ENCODE measurements at places on chromosomes 3 and 15.

GRCh38 chr3:187811585-187812250, 66.5 kb upstream of the BCL6 start:
- DNase-seq: no peak

- DNase-seq: no peak
Measured at GRCh38 chr3:40019376-40019775, 210.0 kb downstream of the MYRIP start.

- no peak for DNase-seq
Measured at GRCh38 chr3:151813799-151814198, at the start of gene AADAC. Gene AADAC (plus strand): TSS chr3:151814116. CDS start chr3:151814163, 47 bp downstream.

GRCh38 chr3:128073807-128074206, 21.6 kb downstream of the SEC61A1 start:
- no peak for DNase-seq

DNA sequence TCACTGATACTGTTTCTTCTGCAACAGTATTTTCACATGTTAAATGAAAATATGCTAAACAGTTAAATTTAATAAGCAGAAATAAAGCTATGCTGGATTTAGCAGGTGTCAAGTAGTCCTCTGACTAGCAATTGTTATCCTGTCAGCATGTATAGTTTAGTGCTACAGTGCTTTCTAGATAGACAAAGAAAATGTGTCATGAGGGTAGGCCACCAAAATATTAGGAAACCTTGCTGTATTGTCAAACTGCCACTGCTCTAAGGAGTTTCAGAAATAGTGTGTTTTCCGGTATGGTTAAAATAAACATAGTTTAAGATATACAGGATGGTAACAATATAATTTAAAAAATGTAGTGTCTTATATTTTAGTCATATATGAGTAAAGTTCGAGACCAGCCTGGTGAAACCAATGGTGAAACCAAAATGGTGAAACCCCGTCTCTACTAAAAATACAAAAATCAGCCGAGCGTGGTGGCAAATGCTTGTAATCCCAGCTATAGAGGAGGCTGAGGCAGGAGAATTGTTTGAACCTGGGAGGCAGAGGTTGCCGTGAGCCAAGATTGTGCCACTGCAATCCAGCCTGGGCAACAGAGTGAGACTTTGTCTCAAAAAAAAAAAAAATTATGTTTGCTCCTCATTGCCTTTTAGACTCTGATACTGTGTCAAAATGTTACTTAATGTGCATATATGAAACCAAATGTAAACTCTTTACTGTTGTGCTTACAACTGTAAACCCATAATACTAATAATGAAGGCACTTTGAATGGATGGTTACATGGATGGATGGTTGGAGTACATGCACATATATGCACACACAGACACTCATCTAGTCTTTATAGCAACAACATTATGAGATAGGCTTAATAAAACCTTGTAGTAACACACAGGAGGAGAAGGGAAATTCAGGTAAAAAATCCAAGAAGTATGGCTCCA, 204.8 kb downstream of the RSRC1 start:
- DNase-seq: no peak

DNA sequence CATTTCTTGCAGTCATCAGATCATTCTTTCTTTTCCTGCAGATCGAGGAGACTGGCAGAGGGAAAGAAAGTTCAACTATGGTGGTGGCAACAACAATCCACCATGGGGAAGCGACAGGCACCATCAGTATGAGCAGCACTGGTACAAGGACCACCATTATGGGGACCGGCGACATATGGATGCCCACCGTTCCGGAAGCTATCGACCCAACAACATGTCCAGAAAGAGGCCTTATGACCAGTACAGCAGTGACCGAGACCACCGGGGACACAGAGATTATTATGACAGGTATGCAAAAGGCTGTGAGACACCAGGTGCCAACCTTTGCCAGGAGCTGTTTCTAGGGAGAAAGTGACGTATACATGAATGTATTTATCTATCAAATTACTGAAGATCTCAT, 69.0 kb downstream of the RGMA start:
- DNase-seq: no peak

DNA sequence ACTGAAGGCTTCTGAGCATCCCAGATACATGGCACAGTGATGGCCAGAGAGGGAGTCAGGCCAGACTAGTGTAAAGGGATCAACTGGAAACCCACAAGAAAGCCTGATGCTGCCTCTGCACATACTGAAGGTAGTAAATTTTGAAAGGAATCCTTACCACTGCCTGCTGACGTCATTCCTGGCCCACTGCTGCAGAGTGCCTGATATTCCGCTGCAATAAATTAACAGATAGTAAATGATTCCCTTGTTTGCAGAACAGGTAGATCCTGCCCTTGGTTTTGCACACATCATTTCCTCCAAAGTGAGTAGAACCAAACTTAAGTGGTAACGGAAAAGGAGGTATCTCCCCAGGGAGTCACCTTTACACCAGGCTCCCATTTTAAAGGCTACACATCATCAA, 146.7 kb downstream of the FBN1 start:
- no peak for DNase-seq

DNA sequence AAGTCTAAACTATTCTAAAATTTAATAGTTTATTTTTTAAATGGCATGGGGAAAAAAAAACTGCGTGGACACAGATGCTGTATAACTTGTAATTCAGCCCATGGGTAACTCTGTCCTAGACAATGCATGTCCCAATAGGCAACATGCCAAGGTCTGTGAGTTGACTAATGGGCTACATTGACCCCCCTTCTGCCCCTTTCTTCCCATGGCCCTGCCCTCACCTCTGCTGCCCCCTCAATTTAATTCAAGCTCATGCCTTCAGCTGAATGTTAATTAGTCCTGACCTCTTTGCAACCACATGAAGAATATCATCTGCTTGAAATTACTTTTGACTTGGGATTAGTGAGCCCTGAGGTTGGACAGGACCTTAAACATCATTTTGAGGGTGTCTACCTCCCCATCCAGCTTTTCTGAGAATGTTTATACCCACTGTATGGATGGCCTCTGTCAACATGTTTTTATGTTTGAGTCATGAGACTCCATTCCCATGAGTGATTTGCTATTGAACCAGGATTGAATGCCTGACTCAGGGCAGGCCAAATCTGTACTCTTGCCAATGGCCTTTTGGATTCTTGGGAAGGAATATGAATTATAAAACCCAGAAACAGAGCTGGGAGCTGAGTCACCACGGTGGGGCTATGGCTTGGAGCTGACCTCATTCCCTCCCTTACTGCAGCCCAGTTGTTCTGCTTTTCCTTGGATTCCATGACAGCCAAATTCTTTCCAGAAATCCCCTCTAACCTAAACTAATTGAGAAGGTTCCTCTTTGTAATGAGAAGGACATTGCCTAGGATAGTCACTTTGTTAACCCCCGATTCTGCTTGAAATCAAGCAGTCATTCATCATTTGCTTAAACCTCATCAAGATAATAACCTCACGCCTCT, 33.5 kb upstream of the PDE8A start:
- DNase-seq: no peak

DNA sequence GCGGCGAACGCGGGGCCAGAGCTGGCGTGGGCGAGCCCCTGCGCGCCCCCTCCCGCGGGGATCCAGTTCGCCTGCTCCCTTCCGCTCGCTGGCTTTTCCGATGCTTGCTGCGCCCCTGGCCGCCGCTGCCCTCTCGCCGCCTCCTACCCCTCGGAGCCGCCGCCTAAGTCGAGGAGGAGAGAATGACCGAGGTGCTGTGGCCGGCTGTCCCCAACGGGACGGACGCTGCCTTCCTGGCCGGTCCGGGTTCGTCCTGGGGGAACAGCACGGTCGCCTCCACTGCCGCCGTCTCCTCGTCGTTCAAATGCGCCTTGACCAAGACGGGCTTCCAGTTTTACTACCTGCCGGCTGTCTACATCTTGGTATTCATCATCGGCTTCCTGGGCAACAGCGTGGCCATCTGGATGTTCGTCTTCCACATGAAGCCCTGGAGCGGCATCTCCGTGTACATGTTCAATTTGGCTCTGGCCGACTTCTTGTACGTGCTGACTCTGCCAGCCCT, 721 bp downstream of the P2RY1 start:
- no peak for DNase-seq

DNA sequence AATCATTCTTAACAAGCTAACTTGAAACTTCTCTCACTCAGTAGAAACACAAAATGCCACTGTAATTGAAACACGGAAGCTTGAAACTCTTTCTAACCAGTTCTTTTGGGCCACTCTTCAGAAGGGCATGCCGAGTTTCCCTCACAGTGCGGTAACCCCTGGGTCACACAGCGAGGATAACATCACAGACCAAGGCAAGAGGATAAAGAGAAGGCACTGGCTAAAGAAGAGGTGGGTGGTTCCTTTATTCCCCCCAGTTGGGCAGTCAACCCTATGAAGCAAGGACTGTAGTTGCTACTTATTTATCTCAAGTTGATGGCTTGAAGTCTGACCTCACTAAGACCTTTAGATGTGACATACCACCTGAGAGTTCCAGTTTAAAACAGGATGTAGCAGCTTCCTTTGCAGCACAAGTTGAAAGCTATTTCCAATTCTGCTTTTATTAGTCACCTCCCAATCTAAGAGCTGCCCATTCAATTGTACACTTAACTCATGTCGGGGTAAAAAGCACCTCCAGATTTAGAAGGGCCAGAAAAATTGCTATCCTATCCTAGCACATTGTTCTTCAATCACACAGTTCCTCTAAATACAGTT, 272.4 kb downstream of the TIGIT start:
- no peak for DNase-seq

DNA sequence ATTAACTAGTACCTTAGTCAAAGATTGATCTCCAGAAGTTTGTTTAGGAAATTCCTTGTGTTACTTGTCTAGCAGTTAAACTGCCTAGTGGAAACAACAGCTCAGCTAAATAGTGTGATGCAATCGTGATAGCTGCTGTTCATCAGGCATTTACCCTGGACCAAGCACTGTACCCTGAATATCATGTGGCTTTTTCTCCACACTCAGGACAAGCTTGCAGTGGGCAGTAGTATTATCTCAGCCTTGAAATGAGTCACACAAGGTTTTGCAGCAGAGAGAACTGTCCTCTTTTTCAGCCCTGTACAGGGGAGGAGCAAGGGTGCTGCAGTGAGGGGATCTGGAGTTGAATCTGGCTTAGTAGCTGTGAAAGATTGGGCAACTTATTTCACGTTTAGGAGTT, 208.4 kb downstream of the TP63 start:
- no peak for DNase-seq

GRCh38 chr3:139944256-139944910, 9.4 kb downstream of the CLSTN2 start:
- DNase-seq: no peak

DNA sequence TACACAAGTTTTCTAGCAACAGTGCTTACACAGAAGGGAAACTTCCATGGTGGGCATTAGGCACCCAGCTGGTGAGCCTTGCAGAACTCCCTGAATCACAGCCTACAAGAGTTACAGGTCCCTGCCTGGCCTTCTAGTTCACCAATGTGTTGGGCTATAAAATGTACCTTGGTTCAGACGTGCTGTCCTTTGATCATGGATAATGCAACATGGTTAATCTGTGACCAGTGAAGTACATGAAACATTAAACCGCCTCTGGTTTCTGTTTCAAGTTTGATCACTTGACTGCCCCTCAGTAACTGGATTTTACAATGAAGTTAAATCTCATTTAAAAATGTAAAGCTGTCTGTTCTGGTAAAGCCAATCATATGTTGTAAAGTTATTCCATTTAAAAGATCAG, 51.8 kb downstream of the FMN1 start:
- no peak for DNase-seq

GRCh38 chr3:194592798-194593752, 40.1 kb downstream of the TMEM44 start:
- no peak for DNase-seq

- no peak for DNase-seq
Measured at GRCh38 chr15:55255714-55256113, 33.9 kb downstream of the RAB27A start.

DNA sequence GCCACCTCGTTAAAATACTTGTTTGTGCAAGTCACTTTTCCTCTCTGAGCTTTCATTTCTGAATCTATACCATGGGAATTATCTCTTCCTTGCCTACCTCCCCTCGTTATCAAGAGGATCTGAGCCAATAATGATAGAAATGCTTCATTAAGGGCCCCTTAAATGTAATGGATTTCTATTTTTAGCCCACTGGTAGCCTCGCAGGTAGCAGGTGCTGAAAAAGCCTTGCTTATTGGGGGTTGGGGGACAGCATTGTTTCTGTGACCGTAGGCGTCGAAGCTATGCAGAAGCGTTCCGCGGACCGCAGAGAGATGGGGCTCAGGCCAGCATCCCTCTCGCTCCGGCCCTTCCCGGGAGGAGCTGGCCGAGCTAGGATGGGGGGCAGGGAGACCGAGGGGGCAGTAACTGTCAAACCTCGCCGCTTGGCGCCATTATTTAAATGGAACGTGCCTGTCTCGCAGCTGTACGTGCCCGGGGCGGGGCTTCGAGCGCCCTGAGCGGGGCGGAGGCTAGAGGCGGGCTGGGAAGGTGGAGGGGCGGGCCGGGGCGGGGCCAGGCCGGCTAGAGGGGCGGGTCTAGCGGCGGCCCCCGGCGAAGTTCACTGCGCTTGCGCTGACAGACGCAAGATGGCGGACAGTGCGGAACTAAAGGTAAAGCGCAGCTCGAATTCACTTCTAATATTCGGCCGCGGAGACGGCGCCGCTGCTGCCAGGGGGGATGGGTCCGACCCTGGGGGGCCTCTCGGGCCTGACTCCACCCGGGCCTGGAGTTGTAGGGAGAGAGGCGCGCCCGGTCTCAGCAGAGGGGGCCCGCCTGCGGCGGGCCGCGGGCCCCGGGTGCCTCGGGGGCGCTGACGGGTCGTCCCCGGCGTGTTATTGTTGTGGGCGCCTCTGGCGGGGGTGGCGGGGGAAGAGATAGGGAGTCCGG, at the start of gene PIAS1:
Gene PIAS1, plus strand, starts transcription at position 615 of the 927 bp plus-strand sequence. Its CDS starts 12 bp downstream, at position 627.
- peak; percentile 56 for DNase-seq

DNA sequence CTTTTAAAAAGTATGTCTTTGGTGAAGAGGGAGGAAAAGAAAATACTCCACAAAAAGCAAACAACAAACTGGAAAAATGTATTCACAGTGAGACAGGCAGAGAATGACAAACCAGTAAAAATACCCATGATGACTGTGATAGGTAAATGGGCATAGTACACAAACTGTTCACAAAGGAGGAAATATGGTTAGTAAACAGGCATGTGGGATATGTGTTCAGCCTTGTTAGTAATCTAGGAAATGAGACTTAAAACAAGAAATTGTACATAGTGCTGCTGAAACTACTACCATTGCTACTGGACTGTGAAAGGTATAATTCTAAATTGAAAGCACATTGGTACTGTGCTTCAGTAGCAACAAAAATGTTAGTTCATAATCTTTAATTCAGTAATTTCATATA, 50.1 kb downstream of the UBE2E2 start:
- no peak for DNase-seq

All from cortex of kidney (tissue), 1 donor.